ENCODE measurements at places on chromosomes 12 and 14.
A peak's percentile ranks its signal among the peaks of the same experiment; 100 is the strongest.

DNA sequence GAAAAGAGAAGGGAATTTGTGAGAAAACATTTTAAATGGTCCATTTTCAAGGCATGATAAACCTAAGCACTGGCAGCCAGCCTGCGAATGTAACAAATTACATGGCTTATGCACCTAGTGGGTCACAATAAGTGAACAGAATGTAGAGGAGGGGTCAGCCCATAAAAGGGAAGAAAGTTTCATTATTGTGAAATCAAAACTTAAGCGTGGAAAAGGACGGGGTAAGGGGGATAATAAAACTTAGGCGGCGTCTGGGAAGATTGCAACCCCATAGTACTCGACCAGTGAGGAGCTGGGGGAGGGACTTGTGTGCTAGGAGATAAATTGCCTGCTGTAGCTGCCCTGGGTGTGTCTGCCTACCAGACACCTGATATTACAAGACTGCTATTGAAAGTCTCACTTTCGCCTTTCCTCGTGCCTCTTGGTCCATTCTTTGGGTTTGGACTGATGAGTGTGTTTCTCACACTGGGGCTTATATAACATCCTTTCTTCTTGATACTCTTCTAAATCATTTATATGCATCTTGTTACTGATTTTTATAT lies 40.6 kb downstream of the ZDHHC17 start:
- H3K36me3 ChIP-seq, result peaks cover 28% of the 10 kb centered on the region
- DNase-seq, result no peak
- no peak overlapping the region for H3K27ac ChIP-seq
- H3K4me1 ChIP-seq, result no peaks in the 10 kb centered on the region

GRCh38 chr14:104499784-104500760 lies 79.5 kb upstream of the C14orf180 start:
- peaks cover 4% of the 10 kb centered on the region for H3K4me1 ChIP-seq
- H3K4me3 ChIP-seq, result no peak overlapping the region
- no peak for DNase-seq
- H3K36me3 ChIP-seq, result peaks cover 4% of the 10 kb centered on the region

DNA sequence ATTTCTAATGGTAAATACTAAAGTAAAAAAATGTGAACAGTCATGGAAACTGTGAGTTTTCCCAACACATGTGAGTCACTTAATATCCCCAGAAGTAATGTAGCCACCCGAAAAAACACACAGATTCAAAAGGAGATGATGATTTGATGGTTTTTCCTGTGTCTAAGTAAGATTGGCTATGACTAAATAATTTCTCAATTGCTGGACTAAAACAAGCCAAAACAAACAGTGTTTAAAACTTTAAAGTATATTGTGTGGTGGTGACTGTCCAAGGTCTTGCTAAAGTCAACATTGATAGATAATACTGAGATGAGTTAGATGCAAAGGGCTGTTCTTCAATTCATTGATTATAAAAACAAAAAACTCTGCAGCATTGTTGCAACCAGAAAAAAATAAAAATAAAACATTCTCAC lies 89.6 kb upstream of the SOX5 start:
- no peaks in the 10 kb centered on the region for H3K36me3 ChIP-seq
- H3K4me3 ChIP-seq, result no peak overlapping the region
- peaks cover 47% of the 10 kb centered on the region for H3K4me1 ChIP-seq
- H3K27ac ChIP-seq, result no peak overlapping the region

- H3K4me3 ChIP-seq, result no peak overlapping the region
- H3K27ac ChIP-seq, result no peak overlapping the region
- no peaks in the 10 kb centered on the region for H3K4me1 ChIP-seq
- H3K36me3 ChIP-seq, result peaks cover 11% of the 10 kb centered on the region
Measured at GRCh38 chr14:92582706-92583452, 69.3 kb downstream of the RIN3 start.

DNA sequence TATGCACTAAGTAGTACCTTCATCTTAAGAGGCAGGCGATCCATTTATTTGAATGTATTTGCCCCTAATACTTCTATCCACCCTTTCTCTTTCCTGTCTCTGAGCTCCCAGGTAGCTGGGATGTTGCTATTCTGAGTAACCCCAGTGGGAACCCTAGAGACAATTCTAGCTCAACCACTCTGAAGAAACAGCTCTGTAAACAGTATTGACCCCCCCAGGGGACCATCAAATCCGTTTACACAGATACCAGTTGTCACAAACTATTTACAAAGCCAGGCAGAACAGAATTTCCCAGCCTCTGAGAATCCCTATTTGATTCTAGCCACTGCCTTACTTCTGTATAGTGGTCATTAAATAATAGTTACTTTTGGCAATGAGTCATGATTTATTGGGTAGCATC lies 64.9 kb downstream of the MIPOL1 start:
- no peaks in the 10 kb centered on the region for H3K36me3 ChIP-seq
- peaks cover 4% of the 10 kb centered on the region for H3K4me1 ChIP-seq
- no peak for DNase-seq
- no peaks in the 10 kb centered on the region for H3K27me3 ChIP-seq
- H3K4me3 ChIP-seq, result no peak overlapping the region

DNA sequence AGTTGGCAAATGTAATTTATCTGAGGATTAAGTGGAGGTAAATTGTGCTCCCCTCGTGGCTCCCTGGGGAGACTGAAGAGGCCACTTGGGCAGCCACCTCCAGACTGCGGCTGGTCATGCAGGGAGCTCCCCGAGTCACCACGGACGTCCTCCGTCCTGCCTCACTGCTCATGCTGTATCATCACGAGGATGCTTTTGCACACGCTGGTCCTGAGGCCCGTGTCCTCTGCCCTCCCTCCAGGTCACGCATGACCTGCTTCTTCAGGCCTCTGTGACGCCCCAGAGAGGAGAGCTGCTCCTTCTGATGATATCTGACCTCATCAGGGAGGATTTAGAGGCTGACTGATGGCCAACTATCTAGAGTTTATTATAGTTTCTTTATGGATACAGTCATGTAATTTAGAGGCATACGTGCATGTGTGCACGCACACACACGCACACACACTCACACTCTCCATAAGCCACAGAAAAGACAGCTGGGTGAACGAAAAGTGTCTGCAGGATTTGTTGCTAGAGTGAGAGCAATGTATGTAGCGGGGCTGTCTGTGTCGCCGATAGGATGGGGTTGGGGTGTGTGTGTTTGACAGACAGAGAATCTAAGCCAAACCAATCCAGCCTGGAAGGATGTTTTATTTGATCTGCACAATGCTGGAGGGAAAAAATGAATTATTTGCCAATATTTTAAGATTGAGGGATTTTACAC lies 160.0 kb downstream of the ADGRD1 start:
- H3K27me3 ChIP-seq, result no peaks in the 10 kb centered on the region
- H3K36me3 ChIP-seq, result no peaks in the 10 kb centered on the region
- peak overlapping the region; percentile 39 for H3K27ac ChIP-seq
- peaks cover 37% of the 10 kb centered on the region for H3K4me1 ChIP-seq
- no peak overlapping the region for H3K4me3 ChIP-seq
- no peak for DNase-seq

GRCh38 chr14:102029956-102030355 lies 56.9 kb downstream of the HSP90AA1 start:
- no peak for DNase-seq
- H3K4me3 ChIP-seq, result no peak overlapping the region
- peaks cover 38% of the 10 kb centered on the region for H3K36me3 ChIP-seq
- H3K27ac ChIP-seq, result no peak overlapping the region

DNA sequence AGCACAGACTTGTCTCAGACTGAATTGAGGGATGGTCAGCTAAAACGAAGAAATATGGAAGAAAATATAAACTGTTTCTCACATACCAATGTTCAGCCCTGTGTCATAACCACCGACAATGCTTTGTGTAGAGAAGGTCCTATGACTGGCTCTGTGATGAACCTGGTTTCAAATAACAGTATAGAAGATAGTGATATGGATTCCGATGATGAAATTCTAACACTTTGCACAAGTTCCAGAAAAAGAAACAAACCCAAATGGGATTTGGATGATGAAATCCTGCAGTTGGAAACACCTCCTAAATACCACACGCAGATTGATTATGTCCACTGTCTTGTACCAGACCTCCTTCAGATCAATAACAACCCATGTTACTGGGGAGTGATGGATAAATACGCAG lies 7.9 kb upstream of the MAPK1IP1L start:
- no peak for DNase-seq
- H3K4me3 ChIP-seq, result no peak overlapping the region
- H3K4me1 ChIP-seq, result no peaks in the 10 kb centered on the region
- peaks cover 4% of the 10 kb centered on the region for H3K36me3 ChIP-seq

DNA sequence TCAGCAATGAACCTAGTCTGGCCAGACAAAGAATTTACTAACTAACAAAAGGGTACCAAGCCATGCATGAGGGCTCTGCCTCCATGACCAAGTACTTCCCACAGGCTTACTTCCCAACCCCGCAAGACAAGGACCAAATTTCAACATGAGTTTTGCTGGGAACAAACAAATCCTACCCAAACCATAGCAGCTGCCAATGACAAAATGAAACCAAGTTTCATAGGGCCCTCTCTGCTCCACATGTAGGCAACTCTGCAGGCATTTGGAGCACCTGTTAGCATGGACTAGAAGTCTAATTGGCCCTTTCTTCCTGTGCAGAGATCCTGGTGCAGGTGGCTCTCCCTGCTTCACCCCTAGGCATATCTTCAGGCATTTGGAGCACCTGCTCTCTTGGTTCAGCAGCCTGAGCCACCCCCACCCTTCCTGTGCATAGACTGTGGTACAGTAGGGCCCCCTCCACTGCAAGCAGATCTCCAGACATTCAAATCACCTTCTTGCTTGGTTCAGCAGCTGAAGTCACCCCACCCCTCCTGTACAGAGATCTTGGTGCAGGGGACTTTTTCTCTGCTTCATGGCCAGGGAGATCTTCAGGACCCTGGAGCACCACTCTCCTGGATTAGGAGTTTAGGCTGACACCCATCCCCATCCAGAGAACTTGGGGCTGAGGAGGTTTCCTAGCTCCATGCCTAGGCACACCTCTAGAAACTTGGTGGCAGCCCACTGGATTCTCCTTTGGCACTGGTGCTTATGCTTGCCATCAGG lies 308.7 kb downstream of the RPAP3 start:
- peaks cover 4% of the 10 kb centered on the region for H3K36me3 ChIP-seq
- no peak overlapping the region for H3K4me3 ChIP-seq
- no peak for DNase-seq
- H3K4me1 ChIP-seq, result no peaks in the 10 kb centered on the region
- no peak overlapping the region for H3K27ac ChIP-seq

DNA sequence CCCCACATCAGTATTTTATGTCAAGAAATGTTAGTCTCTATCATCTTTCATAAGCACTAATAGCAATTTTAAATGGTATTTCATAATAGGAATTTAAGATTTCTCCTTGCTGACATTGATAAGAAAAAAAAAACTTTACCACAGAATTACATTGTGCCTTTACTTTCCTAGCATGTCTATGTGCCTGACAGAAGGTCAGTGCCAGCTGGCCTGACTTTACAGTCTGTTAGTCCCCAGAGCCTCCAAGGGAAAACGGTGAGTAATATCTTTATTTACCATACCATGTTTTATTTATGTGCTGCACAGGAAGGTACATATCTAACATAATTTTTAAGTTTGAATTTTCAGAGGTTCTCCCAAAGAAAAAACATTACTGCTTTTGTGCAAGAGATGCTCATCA lies 152.0 kb upstream of the AEBP2 start:
- H3K27me3 ChIP-seq, result no peaks in the 10 kb centered on the region
- peaks cover 3% of the 10 kb centered on the region for H3K4me1 ChIP-seq

DNA sequence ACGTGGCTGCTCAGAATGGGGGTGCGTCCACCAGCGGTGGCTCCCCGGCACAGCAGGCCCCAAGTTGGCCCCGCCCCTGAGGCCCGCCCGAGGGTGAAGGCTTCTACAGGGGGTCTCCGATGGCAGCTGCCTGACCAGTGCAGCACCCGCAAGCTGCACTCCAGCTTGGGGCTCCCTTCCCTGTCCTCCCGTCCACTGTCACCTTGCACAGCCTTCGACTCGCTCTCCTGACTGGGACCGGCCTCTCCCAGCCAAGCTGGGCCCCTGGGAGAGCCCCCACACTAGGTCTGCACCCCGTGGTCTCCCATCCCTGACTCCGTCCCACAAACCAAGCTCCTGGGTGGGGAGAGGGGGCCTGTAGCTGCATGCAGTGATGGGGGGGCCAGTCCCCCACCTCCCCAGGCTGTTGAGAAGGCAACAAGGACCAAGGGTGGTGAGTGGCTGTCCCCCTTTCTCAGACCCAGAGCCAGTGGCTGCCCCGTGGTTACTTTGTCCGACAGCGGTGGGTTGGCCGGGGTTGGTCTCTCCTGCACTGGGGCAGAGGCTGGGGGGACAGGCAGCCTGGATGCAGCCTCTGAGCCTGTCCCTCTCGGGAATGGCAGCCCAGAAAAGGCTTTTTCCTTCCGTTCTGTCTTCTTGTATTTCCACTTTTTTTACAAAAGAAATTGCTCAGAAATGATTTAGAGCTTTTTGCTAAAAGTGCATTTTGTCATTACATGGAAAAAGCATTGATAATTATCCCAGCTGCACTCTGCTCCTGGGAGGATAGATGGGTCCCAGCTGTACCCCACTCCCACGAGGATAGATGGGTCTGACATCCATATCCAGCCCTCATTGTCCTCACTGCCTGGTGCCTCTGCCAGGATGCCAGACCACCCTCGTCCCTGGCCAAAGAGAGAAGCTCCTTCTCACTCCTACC lies 217.0 kb downstream of the KIF26A start:
- no peak overlapping the region for H3K4me3 ChIP-seq
- no peaks in the 10 kb centered on the region for H3K27me3 ChIP-seq
- H3K27ac ChIP-seq, result no peak overlapping the region
- peaks cover 5% of the 10 kb centered on the region for H3K4me1 ChIP-seq

- H3K27ac ChIP-seq, result no peak overlapping the region
- DNase-seq, result peak; percentile 76
- peaks cover 28% of the 10 kb centered on the region for H3K4me1 ChIP-seq
- no peak overlapping the region for H3K4me3 ChIP-seq
- no peaks in the 10 kb centered on the region for H3K27me3 ChIP-seq
Measured at GRCh38 chr12:5200278-5201087, 156.8 kb downstream of the KCNA5 start.

GRCh38 chr14:87199381-87199780 lies 793.6 kb downstream of the GALC start:
- H3K27ac ChIP-seq, result no peak overlapping the region
- no peaks in the 10 kb centered on the region for H3K36me3 ChIP-seq
- H3K27me3 ChIP-seq, result no peaks in the 10 kb centered on the region

GRCh38 chr12:94875525-94875924 lies 128.0 kb downstream of the NDUFA12 start:
- no peaks in the 10 kb centered on the region for H3K36me3 ChIP-seq
- peaks cover 9% of the 10 kb centered on the region for H3K4me1 ChIP-seq
- no peak overlapping the region for H3K27ac ChIP-seq
- DNase-seq, result no peak

DNA sequence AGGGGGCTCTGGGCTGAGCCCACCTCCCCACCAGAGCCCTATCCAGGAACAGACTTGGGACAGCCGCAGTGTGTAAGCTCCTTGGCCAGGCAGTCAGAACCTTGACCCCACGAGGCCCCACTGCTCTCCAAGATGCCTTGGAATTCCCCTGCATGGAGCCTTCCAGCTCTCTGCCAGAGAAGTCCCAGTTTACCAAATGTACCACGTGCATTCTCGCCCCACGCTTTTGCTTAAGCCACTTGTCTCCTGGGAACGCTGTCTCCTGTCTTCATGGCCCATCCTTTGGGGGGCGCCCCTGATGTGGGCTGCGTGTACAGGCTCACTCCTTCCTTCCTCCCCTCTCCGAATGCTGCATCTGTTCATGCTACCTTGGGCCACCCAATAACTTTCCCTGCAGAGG lies 7.9 kb downstream of the FAIM2 start:
- H3K4me3 ChIP-seq, result no peak overlapping the region
- DNase-seq, result no peak
- no peak overlapping the region for H3K27ac ChIP-seq
- no peaks in the 10 kb centered on the region for H3K36me3 ChIP-seq

Measured in neural crest cell (in vitro differentiated cells).